AML-193 (cell line): ENCODE measurements at places on chromosomes 3 and 15.

GRCh38 chr3:29335943-29336342 lies 55.1 kb downstream of the RBMS3 start:
- DNase-seq: no peak

DNA sequence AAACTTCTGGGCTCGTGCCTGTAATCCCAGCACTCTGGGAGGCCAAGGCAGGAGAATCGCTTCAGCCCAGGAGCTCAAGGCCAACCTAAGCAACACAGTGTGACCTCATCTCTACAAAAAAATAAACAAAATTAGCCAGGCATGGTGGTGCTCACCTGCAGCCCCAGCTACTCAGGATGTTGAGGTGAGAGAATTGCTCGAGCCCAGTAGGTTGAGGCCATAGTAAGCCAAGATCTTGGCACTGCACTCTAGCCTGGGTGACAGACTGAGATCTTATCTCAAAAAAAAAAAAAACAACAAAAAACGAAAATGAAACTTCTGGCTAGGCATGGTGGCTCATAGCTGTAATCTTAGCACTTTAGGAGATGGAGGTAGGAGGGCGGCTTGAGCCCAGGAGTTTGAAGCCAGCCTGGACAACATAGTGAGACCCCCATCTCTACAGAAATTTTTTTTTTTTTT lies 53.7 kb downstream of the PIK3CB start:
- no peak for DNase-seq

- DNase-seq: no peak
These were observed 135.2 kb downstream of the VGLL4 start for GRCh38 chr3:11508346-11509172.

- no peak for DNase-seq
These were observed 40.3 kb downstream of the RPL22L1 start for GRCh38 chr3:170829546-170830272.

DNA sequence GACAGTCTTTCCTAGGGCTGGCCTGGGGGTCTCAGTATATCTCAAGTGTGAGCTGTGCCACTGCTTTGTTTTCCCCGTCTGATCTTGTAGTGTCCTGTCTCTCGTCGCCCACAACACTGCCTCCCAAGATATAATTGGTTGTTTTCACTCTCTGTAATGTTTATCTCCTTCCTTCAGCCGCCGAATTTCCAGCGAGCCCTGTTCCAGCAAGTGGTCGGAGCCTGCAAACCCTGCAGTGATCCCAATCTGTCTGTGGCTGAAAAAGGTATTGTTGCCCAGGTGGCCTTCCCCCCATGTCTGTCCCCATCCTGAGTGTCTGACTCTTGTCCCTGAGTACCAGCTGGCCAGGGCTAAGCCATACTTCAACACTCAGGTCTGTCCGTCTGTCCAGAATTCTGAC lies 9.5 kb upstream of the MANF start:
- DNase-seq: no peak

GRCh38 chr3:144273601-144274000 lies 302.0 kb downstream of the DIPK2A start:
- DNase-seq: no peak

DNA sequence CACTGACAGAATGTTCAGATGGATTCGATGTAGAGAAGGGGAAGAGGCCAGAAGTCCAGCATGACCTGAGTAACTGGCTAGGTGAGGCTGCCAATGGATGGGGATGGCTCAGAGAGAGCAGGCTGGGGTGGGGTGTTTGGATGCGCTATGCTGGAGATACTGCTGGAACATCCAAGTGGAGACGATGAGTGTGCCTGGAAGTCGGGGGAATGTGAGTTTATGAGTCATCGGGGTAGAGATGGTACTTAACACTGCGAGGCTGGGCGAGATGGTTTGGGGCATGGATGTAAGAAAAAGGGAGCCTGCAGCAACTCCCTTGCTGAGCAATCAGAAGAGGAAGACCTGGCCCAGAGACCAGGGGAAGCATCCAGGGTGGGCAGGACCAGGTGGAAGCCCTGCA lies 180.7 kb downstream of the SLCO3A1 start:
- DNase-seq: no peak

GRCh38 chr3:100032243-100032642 lies 82.1 kb downstream of the FILIP1L start:
- no peak for DNase-seq

DNA sequence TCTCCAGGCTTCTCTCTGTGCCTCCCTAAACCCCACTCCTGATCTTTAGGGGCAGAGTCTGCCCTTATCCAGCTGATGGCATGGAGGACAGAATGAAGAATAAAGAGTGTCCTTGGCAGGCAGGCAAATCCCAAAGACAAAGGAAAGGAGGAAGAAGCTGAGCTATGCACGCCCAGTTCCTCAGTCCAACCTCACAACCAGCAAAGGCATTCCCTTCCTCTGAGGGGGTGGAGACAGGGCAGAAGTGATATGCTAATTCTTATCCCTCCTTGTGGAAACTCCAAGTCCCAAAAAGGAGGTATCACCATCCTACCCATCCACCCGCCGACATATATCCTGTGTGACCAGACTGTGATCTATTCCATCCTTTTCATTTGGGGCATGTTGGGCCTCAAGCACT lies 10.5 kb upstream of the CCDC54 start:
- DNase-seq: no peak

DNA sequence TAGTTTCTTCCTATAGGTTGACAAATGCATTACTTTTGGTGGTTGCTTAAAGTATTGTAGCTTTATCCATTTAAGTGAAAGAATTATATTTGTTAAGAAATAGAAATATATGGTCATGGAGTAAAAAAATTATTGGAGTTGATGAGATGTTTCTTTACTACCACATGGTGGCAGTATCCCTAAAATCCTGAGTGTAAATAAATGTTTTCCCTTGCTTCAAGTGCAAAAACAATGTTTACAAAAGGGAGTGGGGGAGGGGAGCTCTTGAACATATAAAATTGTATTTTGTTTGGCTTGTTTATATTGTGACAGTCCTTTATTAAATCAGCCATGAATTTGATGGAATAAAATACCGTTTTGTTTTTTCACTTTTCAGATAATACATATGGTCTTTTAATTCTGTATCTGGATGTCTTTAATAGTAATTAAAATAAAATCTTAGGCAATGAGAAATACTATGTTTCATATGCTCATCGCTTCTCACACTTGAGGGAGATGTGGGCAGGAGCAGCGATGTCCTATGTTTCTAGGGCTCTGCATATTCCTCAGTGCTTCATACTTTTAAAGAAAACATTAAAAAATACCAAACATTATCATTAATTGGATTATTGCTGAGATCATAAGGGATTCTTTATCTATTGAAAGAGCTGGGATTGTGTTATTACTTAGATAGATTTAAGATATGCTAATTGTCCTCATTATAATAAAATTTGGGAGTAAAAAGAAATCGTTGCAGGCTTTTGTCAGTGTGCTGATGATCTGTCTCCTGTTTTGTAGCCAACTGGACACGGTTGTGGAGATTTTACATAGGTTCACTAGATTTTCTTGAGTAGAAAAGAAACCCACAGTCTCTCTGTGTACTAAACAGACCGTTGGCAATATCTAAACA lies 349.7 kb downstream of the TUSC7 start:
- DNase-seq: no peak
